RPMI8226 (cell line): ENCODE measurements at places on chromosomes 13 and 19.
A peak's percentile ranks its signal among the peaks of the same experiment; 100 is the strongest.

DNA sequence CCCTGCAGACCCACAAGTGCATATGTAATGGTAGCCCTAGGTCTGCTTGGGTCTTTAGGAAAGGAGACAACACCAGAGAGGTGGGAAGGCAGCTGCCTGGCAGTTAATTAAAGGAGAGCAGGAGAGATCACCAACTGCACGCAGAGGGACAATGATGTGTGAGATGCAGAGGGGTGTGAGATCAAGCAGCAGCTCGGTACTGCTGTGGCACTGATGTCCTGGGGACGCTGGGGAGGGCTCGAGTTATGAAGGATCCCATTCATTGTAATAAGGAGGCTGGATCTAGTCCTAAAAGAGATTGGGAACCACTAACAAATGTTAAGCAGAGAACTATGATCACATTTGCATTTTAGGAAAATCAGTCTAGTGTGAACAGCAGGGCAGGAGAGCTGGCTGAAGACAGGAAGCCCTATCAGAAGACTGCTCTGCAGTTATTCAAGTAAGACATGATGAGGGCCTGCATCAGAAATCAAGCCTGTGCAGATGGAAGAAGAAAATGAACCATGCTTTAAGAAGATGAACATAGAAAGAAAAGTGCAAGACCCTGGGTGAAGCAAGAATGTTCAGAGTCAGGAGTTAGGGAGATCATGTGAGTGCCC is 80.4 kb downstream of the DLEU7 start:
- no peak for DNase-seq

DNA sequence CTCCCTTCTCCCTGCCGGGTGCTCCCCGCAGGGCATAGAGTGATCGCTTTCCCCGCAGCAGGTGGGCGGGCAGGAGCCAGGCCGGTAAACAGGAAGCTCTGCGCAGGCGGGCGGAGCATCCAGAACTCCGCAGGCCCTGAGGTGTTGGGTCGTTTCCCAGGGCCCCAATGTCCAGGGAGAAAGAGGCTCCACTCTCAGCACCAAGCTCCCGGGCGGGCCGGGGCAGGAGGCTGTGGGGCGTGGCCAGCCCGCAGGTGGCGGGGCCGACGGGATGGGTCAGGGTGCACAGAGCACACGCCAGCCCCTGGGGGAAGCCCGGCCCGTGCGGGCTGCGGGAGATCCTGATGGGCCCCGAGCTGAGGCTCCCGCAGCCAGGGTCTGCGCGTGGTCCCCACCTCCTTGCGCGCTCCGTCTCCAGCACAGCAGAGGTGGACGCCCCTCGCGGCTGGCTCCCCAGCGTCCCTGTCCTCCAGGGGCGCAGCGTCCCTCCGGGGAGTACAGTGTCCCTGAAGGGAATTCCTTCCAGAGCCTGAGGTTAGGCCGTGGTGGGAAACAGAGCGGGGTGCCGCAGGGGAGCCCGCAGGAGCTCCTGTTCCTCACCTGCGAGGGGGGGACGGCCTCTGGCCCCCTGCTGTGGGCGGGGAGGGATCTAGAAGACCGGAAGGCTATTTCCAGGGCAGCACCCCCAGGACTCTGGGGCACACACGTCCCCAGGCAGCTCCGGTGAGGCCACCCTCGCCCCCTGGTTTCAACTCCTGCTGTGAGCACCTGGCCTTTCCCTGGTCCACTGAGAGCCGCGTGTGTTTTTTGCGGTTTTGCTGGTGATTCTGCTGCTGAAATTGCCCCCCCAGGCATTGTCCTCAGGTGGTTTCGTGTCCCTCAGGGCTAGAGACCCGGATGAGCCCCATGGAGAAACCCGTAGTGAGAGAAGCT is 12.2 kb downstream of the PIP5K1C start:
- peak; percentile 87 for DNase-seq

DNA sequence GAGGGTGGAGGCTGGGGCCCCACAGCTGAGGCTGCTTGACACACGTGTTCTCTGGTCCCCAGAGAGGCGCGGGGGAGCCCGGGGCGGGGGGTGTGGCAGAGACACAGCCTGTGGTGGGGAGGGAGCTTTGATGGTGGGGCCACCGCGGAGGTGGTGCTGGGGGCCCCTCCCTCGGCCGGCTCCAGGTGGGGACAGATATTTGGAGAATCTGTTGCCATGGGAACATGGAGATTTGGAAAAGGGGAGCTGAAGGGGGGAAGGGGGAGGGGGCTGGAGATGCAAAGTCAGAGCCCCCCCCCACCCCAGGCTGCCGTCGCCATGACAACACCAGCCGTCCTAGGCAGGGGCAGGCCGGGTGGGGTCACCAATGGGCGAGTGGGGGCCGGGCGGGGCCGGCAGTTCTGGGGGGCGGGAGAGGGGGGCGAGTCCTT is 1.2 kb downstream of the PRKCG start:
- DNase-seq, result no peak

DNA sequence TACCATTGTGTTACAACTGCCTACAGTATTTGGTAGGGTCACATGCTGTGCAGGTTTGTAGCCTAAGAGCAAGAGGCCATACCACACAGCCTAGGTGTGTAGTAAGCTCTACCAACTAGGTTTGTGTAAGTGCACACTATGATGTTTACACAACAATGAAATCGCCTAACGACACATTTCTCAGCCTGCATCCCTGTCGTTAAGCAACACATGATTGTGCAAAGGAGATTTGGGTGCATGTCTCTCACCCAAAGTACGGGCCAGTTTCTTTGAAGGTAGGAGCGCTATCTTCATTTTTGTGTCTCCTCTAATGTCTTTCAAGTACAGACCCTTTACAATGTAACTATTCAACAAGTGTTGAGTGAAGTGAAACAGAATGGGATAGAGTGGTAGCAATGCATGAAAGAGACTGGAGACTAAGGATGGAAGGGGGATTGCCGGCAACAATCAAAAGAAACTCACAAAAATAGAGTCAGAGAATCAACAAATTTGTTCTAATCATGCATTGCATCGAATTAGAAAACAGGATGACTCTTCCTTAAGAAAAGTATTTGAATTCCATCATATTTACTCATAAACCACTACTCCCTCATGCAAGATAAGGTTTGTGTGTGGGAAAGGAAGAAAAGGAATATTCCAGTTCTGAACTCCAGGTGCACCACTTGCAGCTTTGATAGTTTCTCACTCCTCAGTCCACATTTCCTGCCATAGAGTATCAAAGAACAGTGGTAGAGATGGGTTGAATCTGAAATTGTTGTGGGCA is 60.2 kb upstream of the TNFRSF19 start:
- no peak for DNase-seq

- DNase-seq, result no peak
Observed at GRCh38 chr13:84049443-84050219, 167.4 kb upstream of the SLITRK1 start.

DNA sequence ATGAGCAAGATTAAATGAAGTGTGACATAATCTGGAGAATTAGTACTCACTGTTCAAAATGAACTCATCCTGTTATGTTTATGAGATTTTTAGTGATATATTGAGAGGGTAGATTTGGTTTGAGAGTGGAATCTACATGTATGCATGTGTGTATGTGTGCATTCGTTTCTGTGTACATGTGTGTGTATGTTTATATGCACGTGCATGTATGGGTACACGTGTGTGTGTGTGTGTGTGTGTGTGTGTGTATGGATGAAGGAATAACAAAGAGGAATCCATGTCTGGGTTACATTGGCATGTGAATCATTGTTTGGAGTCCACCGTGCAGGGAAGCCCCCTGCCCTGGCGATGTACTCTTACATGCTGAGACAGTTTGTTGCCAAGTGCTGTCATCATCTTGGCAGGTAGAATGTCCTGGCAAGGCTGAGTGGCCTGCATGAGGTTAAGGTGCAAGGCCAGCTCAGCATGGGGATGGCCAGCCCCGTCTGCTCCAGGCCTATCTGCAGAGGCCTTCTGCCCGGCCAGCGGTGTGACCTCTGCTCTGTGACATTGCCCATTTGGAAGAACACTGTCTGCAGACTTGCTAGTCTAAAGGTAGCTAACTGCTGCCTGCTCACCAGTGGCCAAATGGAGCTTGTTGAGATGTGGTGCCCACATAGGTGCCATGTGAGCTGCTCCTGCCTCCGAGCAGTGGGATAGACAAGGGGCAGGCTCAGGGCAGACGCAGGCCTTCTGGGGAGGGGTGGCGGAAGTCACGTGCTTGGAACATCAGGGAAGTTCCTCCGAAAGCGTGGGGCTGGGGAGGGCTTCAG is 222.3 kb downstream of the TEX29 start:
- DNase-seq, result no peak

- DNase-seq, result no peak
Observed at GRCh38 chr13:32135655-32136054, 104.1 kb downstream of the FRY start.

GRCh38 chr13:32247887-32248286 is 67.3 kb downstream of the ZAR1L start:
- no peak for DNase-seq

- DNase-seq, result no peak
Observed at GRCh38 chr13:31625115-31625514, 114.2 kb upstream of the RXFP2 start.

DNA sequence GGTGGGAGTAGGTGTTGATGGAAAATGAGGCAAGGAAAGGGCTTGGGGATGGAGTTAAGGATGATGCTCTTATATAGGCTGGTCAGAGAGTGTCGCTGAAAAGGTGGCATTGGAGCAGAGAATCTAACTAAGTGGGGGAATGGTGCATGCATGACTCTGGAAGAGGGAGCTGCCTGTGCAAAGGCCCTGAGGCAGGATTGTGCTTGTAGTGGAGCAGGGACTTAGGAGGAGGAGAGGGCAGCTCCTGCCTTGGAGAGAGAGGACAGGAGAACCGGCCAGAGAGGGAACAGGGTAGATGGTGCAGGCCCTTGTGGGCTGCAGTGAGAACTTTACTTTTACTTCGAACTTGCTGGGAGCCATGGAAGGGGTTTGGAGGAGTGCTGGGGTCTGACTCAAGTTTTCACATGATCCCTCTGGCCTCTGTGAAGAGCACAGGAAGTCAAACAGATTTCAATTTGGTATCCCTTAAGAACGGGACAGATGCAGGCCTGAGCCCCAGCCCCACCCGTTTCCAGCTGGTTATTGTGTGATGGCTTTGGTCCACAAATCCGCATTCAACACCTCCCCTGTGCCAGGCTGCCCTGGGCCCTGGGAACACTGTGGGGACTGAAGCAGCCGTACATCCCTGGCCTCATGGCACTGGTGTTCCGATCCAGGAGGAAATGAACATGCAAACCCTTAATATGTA is 7.0 kb downstream of the AP2A1 start:
- DNase-seq, result no peak

DNA sequence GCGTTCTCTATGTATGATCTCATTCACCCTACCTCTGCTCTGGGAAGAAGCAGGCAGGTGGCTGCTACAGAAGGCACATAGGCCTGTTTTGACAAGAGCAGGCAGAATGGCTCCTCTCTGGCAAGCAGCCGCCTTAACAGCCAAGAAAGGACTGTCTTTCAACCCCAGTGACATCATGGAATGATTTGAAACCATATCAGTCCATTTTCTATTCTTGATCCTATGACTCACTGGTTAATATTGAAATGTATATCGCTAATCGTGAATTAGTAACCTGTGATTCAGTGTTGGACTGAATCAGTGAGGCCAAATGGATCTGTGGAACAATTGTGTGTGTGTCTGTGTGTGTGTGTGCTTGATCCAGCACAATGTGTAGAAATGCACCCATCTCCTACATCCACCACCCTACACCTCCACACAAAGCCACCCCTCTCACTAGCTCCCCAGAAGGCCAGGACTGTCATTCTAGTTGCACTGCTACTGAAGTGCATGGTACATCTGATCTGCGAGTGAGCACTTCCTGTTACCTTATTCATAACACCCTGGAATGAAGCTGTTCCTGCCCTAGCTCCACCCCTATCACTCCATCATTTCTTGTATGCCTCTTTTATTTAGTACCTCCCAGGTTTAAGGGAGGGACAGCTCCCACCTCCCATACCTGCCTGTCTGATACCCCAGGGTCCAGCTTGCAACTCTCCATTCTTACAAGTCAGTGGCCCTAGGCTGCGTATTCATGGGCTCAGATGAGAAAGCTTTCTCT is 460.0 kb downstream of the FOXO1 start:
- no peak for DNase-seq

DNA sequence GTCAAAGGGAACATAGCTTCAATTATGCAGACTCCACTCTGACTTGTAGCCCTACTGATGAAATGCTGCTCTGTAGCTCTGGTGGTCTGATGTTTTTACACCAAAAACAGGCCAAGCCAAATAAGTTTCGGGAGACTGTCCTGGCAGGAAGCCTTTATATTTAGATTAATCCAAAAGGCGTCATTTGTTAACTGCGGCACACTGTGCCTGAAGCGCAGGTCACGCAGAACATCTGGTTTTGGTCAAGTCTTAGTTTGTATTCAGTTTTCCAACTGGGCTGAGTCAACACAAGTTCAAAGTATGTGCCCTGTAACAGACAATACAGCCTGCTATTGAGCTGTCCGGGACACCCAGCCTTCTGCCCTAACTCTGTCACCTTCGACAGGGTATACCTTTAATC is 154.6 kb upstream of the IPO5 start:
- no peak for DNase-seq

- DNase-seq, result peak; percentile 90
Observed at GRCh38 chr13:50527188-50527587, 316.3 kb downstream of the DLEU7 start.

DNA sequence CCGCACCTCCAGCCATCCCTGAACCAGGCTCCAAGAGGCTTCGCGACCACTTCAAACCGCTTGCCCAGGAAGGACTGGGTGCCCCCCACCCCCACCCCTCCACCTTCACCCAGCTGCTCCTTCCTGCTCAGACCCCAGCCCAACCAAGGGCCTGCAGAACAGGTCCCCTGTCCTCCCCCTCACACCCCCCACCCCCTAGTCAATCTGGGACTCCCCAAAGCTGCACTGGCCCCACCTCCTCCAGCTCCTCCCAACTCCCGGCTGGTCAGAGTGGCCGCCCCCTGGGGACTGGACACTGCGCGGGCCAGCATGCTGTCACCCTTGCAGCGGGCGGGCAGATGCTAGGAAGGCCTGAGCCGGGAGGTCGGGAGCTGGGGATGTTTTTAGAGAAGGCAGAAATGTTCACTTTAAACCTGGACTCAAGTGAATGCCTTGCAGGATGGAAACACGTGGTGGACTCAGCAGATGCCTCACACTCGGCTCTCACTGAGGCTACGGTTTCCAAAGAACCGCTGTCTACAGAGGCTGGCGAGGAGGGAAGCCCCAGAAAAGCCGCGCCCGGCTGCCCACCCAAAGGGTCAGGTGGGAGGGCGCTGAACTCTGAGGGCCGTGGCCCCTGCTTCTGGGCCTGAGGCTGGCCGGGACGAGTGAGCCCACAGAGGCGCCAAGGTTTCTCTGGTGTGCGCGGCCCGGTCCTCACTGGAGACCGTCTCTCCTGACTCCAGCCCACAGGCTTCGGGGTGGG is 8.0 kb downstream of the RPL36 start:
- no peak for DNase-seq

- peak; percentile 66 for DNase-seq
Observed at GRCh38 chr19:54179921-54180461, 7.0 kb upstream of the TMC4 start.

GRCh38 chr19:56253737-56254136 is 18.8 kb upstream of the EDDM13 start:
- DNase-seq, result peak; percentile 67

GRCh38 chr19:15299568-15300409 is 32.5 kb downstream of the BRD4 start:
- no peak for DNase-seq

DNA sequence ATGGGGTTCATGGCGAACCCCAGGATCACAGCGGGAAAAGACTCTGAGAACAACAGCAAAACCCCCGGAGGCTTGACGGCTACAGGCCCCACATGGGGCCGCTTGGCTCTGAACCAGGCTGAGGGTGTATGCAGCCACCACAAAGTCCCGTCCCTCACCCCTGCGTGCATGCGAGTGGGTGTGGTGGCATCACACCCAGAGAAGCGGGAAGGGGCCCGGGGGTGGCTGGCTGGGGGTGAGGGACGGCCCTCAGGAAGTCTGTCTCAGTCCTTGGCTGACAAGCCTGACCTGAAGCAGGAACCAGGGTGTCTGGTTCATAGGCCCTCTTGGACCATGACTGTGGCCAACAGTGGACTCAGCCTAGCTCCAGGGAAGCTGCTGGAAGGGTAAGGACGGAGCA is 34.2 kb downstream of the CEBPG start:
- DNase-seq, result no peak
